MM.1S (cell line): ENCODE measurements at places on chromosomes 4 and X.

DNA sequence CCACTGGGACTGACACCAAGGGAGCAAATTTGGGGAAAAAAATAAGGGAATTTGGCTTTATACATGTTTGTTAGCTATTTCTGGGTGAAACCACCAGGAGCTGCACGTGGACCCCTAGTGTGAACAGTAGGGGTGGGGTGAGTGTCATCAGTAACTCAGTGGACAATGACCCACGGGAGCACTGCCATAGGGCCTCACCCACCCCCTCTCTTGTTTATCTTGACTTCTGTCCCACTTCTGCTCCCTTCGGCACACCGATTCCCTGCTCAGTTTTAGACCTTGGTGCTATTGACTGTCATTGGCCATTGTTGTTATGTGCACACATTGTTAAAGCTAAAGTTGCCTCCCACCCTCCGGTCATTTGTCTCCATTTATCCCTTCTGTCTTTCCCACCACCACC lies 9.0 kb downstream of the ACOX3 start:
- DNase-seq: no peak

GRCh38 chrX:133054761-133055405 lies 42.0 kb downstream of the USP26 start:
- DNase-seq: no peak

DNA sequence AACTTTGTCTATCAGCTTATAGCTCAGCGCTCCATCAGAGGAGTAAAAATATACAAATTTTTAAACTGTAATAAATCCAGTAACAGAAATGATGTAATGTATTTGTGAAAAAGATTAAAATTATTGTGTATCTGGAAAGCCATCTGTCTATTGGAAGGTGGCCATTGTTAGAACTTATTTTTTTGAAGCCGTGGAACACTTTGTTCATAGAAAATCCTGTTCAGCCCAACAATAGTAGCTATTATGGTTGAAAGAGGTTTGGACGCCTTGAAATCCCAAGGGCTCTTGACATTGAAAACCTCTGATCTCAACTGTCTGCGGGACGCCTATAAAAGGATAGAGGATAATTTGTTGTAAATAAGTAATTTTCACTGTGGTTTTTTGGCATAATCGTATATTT lies 98.3 kb downstream of the RAPGEF2 start:
- no peak for DNase-seq

GRCh38 chrX:42442745-42443144 lies 335.2 kb downstream of the PPP1R2C start:
- peak; percentile 48 for DNase-seq

GRCh38 chr4:35818520-35818919 lies 425.8 kb downstream of the ARAP2 start:
- DNase-seq: no peak

- no peak for DNase-seq
Observed at GRCh38 chrX:35819241-35819640, 21.1 kb downstream of the MAGEB16 start.

GRCh38 chr4:42398871-42399331 lies 1.6 kb downstream of the SHISA3 start:
- DNase-seq: no peak

GRCh38 chrX:23365541-23365940 lies 30.9 kb downstream of the PTCHD1 start:
- no peak for DNase-seq

- DNase-seq: no peak
Observed at GRCh38 chr4:143986180-143986579, 33.0 kb downstream of the GYPB start.

- no peak for DNase-seq
Observed at GRCh38 chrX:150929058-150929457, 30.6 kb upstream of the CD99L2 start.

- no peak for DNase-seq
Observed at GRCh38 chr4:1651609-1652008, 32.5 kb downstream of the FAM53A start.

GRCh38 chr4:175536852-175537453 lies 275.1 kb downstream of the GPM6A start:
- peak; percentile 71 for DNase-seq

GRCh38 chr4:40986375-40986774 lies 228.0 kb downstream of the APBB2 start:
- DNase-seq: no peak

GRCh38 chr4:3655963-3656362 lies 110.2 kb upstream of the ADRA2C start:
- DNase-seq: no peak

GRCh38 chr4:182254026-182254780 lies 11.0 kb downstream of the TENM3 start:
- no peak for DNase-seq

- no peak for DNase-seq
Observed at GRCh38 chrX:69614886-69615285, 1.0 kb upstream of the EDA start.

GRCh38 chrX:154855256-154855655 lies 20.8 kb upstream of the SMIM9 start:
- DNase-seq: no peak

DNA sequence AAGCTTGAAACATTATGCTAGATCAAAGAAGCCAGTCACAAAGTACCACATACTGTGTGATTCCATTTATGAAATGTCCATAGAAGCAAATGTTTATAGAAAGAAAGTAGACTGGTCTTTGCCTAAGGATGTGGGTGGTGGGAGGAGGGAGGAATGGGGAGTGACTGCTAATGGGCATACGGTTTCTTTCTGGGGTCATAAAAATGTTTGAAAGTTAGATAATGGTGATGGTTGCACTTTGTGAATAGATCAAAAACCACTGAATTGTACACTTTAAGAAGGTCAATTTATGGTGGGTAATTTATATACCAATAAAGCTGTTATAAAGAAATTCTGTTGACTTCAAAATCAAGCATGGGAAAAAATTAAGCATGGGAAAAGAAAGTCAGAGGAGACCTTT lies 56.6 kb downstream of the FAM13A start:
- DNase-seq: no peak

- DNase-seq: no peak
Observed at GRCh38 chr4:188606635-188607034, 467.4 kb downstream of the TRIML1 start.

DNA sequence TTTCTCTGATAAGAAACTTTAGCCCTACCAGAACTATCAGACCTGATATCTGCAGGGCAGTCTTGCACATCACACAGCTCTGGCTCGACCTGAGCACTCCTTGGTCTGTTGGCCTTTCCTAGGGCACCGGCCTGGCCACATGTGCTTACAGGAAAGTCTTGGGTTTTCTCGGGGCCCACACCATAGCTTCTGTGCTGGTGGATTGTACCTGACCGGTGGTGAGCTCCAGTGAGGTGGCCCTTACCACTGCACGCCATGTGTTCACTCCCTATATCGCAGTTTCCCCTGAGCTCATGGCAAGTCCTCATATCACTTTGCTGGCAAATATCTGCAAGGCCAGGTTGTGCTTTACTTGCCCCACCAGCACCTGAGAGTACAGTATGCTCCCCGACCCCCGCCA lies 2637.4 kb downstream of the ARAP2 start:
- DNase-seq: no peak

DNA sequence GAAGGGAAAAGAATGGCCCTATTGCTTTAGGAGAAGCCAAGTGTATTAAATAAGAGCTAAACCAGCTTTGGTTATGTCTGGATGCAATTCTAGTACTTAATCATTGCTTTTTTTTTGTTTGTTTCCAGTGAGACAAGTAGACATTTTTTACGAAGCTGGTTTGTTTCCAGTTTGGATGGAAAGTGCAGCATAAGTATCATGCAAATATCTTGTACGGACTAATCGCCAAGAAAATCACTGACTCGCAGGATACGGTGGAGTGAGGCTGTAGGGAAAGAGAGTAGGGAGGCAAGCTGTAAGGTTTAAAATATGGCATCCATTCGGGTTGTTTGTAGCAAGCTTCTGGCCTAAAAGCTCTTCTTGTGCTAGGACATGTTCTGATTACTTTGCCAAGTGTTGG lies 64.8 kb downstream of the HPGD start:
- no peak for DNase-seq

DNA sequence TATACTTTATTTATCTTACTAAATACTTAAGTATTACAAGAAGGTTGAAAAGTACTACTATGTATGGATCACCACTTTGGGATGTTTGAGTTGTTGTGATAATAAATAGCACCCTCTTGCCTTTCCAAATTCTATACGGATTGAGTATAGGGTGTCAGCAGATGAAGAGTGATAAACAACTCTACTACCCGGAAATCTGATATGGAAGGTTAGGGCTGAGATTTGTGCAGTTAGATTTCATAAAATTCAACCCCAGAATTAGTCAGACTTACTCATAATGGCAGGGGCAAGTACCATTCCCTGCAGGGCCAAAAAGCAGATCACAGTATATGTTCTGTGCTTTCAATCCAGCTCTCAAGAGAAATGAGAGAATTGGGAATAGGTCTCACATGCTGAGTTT lies 1008.9 kb upstream of the PCDH7 start:
- DNase-seq: no peak

DNA sequence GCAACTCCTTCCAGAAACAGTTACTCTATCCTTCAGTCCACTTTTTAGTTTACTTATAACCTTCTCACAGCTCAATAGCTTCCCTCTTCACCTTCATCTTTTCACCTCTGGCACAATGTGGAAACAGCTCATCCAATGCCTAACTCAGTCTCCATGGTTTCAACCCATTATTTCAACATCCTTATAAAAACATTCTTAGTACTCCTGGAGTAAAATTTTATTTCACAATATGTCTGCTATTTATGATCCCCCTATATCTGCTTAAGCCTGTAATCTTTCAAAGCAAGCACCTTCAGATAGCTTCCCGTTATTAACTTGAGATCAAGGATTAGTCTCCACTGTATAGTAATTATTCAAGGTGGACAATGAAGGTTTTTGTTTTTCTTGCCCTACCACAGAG lies 156.3 kb downstream of the GASK1B start:
- DNase-seq: no peak

GRCh38 chr4:970046-970745 lies 3.2 kb downstream of the DGKQ start:
- no peak for DNase-seq

- no peak for DNase-seq
Observed at GRCh38 chrX:29746326-29746725, 469.0 kb upstream of the MAGEB2 start.

GRCh38 chr4:173211838-173212237 lies 43.2 kb downstream of the GALNT7 start:
- peak; percentile 61 for DNase-seq

- DNase-seq: no peak
Observed at GRCh38 chr4:159787901-159788300, 685.0 kb downstream of the RAPGEF2 start.

- DNase-seq: no peak
Observed at GRCh38 chrX:24694825-24695224, 1.1 kb downstream of the POLA1 start.

- DNase-seq: no peak
Observed at GRCh38 chr4:72006586-72006985, 25.2 kb upstream of the NPFFR2 start.

DNA sequence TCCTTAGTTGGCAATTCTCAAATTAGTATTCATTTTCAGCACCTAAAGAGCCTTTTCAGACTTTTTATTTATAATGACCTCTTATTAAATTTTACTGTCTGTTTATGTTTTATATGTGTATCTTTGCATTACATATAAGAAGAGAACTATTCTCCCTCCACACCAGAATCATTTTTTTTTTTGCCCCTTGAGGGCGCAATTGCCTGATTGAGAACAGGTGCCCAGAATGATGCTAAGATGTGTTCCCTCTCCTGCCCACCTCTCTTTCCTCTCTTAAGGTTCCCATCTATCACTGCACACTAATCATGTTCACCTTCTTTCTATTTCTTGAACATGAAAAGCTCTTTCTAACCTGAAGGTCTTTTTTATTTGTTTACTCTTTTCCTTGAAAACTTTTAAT lies 44.2 kb upstream of the ADAM29 start:
- peak; percentile 31 for DNase-seq

GRCh38 chr4:111631215-111631999 lies 513.8 kb upstream of the FAM241A start:
- DNase-seq: peak; percentile 27

DNA sequence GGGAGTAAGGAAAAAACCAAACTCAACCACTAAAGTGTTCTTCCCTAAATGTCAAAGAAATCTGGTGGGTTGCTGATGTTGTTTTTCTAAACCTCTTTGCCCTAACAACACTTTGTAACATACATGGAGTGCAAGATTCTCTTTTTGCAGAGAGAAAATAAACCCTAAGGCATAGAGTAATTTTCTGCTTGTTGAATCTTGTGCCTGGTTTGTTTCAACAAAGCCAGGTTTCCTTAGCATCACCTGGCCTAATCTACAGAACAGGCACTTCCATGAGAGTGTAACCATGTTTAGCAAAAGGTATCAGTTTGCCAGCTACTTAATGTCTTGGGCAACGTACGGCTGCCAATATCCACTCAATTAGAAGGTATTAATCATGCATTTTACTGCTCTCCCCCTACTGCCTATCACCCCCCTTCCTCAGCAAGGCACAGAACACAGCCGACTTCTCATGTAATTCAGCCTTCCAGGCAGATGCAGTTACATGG lies 219.2 kb downstream of the MAML3 start:
- DNase-seq: no peak

GRCh38 chr4:157509341-157509740 lies 288.8 kb downstream of the GRIA2 start:
- peak; percentile 22 for DNase-seq

DNA sequence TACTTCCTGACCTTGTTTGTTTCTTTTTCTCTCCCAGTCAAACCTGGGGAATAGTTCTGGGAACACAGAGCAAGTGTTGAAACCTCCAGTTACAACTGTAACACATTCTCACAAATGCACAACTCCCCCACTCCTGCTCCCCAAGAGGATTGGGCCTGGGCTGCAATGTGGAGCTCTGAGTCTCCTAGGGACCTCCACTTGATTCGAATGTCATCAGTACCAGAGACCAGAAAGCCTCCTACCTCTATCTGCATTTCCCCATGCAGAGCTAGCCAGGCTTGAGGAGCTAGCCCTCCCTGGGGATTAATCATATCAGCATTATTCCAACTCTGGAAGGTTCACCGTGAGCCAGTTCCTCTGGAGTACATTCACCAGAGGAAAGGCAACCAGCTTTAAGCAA lies 41.7 kb upstream of the CITED1 start:
- no peak for DNase-seq

GRCh38 chr4:184988611-184989010 lies 29.7 kb upstream of the HELT start:
- DNase-seq: no peak

- DNase-seq: no peak
Observed at GRCh38 chr4:189494407-189494806, 446.3 kb upstream of the FRG1 start.

DNA sequence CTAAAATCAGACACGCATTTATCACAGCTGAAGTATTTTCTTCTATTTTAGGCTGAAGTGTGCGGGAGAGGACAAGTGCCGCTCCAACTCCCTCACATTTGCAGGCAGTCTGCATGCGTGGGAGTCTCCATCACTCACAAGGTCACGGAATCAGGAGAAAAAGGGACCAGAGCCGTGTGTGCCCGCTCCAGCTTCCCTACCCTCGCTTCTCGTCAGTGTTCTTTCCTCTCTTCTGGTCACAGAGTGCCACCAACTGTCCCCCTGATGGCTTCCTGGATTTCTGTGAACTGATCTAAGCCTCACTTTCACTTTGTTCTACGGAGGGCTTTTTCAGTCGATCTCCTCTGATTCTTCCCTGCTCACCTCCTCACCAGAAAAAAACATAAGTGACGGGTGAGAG lies 407.4 kb upstream of the AADAT start:
- DNase-seq: peak; percentile 56
